RWPE2 (cell line): ENCODE measurements at places on chromosomes 13 and 19.

DNA sequence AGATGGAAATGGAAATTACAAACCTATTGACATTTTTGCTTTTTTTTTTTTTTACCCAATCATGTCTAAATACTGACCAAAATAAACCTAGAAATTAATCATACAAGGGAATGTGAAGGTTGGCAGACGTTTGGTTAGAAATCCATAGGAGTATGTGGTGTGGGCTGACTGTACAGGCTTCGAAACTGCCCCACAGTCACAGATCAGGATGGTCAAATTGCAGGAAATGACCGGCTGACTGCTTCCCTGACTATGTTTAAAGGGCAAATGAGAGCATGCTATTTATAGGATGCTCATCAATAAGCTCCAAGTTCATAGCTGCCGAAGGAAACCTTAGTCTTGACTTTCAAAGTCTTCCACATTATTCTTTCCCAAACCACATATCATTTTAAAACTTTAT lies 118.4 kb downstream of the COG6 start:
- no peak for DNase-seq

GRCh38 chr13:36551445-36551844 lies 119.2 kb downstream of the CCNA1 start:
- DNase-seq = no peak

DNA sequence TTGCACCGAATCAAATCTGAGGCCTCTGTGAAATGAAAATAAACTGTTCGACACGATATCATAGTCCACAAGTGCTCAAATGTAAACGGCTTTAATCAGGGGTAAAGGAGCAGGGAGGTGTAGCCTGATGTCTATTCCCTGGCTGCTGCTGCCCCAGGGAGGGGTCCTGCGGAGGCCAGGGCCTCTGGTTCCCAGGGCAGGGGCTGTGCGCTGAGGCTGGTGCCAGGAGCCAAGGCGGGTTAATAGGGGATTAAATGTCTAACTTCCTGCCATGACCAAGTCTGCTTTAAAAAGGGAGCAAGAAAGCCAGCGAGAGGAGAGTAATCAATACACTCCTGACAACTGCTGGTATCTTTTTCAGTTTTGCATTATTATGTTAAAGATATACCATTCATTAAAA lies 59.4 kb downstream of the ZNF536 start:
- no peak for DNase-seq

DNA sequence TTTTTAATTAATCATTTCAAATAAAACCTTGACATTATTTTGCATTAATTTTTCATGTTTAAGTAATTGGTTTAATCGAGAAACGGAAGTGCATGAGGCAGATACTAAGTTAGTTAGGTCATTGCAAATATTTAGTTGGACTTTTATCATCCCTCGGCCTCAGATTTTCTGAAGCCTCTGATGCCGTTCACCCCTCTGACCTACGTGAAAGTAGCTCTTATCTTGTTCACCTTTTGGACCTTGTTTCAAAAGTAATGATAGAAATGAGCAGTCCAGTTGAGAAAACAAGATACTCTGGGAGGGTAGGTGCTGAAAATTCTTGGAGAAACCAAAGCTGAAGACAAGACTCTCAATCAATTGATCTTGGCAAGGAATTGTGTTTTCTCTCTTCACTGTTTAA lies 23.0 kb downstream of the LAIR2 start:
- no peak for DNase-seq

DNA sequence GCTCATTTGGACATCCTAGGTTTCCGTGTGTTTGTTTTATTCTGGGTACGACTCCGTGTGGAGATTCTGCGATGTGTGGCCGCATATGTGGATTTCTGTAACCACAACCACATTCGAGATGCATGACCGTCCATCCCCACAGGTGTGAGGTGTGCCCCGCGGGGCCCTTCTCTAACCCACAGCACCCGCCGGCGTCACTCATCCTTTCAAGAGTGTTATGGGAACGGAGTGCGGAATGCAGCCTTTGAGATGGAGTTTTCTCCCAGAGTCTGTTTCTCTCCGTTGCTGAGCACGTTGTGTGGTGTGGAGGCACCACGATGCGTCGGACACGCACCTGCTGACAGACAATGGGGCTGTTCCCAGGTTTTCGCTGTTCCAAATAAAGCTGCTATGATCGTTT lies 40.0 kb downstream of the C13orf46 start:
- DNase-seq = peak; percentile 38

- no peak for DNase-seq
Observed at GRCh38 chr13:33194820-33195692, 90.5 kb downstream of the STARD13 start.

DNA sequence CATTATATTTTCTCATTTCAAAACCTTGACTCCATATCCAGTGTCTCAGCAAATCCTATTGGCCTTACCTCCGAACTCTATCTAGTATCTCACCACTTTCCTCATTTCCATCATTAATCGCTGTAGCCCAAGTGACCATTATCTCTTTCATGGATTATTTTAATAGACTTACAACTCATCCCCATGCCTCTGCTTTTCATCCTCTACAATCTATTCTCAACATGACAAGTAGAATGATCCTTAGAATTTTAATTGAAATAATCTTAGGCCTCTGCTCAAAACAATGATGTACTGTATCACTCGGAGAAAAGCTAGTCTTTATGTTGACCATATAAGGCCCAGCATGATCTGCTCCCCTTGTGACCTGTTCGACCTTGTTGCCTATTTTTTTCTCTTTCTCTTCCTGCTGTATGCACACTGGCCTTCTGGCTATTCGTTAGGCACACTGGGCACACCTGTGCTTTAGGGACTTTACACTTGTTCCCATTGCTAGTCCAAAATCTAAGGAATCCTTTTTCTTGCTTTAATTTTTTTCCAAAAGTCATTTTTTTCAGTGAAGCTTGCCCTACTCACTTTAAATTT lies 21.4 kb downstream of the DNAJC15 start:
- no peak for DNase-seq

GRCh38 chr13:42041011-42041683 lies 7.3 kb upstream of the DGKH start:
- no peak for DNase-seq

DNA sequence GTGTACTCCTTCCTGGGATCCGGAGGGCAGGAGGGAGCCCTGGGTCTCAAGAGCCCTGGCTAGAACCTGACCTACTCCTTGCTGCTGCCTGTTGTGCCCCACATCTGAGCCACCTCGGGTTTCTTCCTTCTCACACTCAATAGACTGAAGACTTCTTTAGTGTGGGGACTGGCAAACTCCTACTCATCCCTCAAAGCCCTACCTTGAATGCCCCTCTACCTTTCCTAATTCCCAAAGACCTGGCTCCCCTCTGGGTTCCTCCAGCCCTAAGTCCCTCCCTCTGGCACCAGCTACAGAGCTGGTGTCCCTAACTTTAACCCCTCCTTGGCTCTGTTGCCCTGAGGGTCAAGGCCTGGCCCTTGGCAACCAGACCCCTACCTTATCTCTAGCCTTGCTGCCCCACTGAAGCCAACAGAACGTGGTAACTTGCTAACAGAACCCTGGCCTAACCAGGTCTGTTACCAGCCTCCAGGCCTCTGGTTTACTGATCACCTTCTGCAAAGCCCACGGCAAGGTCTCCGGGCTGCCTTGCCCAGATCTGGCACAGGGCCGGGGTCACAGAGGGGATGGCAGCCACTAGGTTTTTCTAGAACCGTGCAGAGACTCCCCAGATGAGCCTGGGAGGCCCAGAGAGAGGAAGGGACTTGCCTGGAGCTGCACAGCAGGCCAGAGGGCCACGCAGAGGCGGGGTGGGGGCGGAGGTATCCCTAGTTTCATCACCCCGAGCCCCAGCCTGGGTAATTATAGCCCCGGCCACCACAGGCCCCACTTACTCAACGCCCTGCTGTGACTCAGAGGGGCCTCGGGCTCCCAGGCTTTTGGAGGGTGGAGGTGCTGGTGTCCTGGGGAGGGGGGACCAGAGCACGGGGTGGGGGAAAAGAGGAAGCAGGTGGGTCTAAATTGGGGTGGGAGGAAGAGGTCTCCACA lies 15.3 kb downstream of the ZBTB7A start:
- no peak for DNase-seq

GRCh38 chr13:20125129-20125782 lies 35.6 kb downstream of the GJA3 start:
- no peak for DNase-seq

DNA sequence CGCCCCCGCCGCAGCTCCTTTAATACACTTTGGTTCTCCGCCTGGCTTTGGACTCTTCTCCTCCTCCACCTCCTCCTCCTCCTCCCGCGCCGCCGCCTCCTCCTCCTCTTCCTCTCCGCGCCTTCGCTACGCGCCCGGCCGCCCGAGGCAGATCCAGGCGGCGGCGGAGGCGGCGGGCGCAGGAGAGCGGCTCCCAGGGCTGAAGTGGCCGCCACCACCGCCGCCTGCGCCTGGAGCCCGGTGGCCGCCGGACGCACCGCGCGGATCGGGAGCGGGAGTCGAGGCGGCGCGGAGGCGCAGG lies at the start of gene ZIC2:
Gene ZIC2, plus strand, starts transcription at position 50 of the 301 bp plus-strand sequence. CDS start 281 bp downstream, outside the sequence.
- DNase-seq = no peak

DNA sequence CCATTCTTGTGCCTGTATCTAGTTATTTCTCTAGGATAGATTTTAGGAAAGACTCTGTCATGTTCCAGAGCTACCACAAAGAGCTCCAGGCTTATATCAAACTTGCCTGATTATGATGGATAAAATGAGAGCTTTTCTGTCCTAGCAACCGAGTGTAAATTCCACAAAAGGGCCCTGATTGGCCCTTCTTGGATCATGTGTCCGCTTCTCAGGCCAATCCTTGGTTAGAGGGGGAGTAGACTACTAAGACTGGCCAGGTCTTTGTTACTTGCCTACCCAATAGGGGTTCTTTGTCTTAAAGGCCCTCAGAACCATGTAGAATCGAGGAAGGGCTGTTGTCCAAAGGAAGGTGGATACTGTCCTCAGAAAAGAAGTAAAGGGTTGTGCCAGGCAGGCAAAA lies 2.4 kb downstream of the DHX34 start:
- no peak for DNase-seq

DNA sequence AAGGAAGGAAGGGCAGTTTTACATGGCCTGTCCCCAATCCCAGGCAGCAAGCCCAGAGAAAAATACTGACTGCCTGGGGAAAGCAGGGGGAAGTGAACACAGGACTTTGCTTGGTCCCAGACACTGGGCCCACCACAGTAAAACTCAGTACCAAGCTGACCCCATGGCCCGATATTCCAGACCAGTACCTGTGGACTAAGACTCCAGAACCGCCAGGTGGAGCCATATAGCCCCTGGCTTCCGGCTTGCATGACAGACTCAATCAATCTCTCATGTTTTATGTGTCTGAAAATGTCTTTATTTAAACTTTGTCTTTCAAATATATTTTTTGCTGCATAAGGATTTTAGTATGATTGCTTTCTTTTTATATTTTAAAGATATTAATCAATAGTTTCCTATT lies 767.9 kb upstream of the SLITRK6 start:
- no peak for DNase-seq

GRCh38 chr13:41608111-41608838 lies 150.9 kb downstream of the RGCC start:
- DNase-seq = no peak

DNA sequence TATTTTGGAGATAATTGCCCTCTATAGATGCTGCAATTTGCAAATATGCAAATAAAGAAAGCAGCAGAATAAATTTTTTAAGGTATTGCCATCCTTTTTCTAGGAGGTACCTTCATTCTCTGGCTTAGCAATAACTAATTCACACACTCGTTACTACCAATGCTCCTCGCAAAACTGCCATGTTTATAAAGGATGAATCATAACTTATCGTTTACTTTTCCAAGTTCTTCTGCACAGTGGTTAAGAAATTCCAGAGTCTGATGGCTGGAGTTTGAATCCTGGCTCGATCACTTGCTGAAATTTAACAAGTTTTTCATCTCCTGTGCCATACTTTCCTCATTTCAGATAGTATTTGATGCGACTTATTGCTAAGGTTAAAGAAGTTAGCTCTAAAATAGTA lies 708.6 kb upstream of the KLHL1 start:
- DNase-seq = no peak

- DNase-seq = no peak
Observed at GRCh38 chr13:48621056-48621455, 32.7 kb upstream of the CYSLTR2 start.

DNA sequence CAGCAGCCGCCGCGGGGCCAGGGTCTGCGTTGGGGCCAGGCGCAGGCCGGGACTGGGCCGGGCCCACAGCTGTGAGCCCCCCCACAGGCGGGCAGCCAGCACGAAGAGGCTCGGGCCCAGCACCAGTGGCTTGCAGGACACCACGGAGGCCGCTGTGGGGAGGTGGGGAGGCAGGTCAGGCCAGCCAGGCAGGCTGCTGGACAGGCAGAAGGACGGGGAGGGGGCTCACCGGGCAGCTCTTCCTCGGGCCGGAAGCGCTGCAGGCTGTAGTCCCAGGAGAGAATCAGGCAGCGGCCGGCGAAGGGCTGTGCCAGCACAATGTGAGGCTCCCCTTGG lies 8.3 kb downstream of the LGI4 start:
- no peak for DNase-seq

GRCh38 chr13:32314271-32315237 lies 609 bp downstream of the ZAR1L start:
- no peak for DNase-seq

- DNase-seq = no peak
Observed at GRCh38 chr13:22925881-22926747, 254.7 kb upstream of the SGCG start.

GRCh38 chr13:59415498-59415897 lies 748.2 kb downstream of the DIAPH3 start:
- no peak for DNase-seq

DNA sequence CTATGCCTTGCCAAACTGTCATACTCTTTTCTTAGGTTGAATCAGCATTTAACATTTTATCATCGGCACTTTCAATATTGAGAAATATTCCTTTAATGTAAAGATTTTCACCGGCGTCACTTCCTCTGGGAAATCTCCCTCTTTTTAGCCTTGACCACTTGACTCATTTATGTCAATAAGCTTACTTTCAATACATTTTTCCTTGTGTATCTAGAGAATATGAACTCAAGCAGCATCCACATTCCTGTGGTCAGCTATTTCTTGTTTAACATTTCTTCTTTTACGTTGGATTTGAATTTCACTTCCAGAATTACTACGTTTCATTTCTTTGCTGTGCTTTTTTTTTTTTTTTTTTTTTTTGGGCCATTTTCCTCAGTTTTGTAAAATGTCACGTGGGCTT lies 271.2 kb upstream of the HTR2A start:
- no peak for DNase-seq

- no peak for DNase-seq
Observed at GRCh38 chr13:45886466-45886865, 34.9 kb upstream of the SIAH3 start.

- DNase-seq = peak; percentile 51
Observed at GRCh38 chr19:33293255-33294057, 8.9 kb downstream of the CEBPA start.

GRCh38 chr13:43611281-43612273 lies 175.2 kb downstream of the ENOX1 start:
- DNase-seq = no peak

GRCh38 chr19:56613639-56614038 lies 18.5 kb downstream of the ZNF71 start:
- DNase-seq = no peak

GRCh38 chr13:102774591-102775520 lies 1.3 kb upstream of the TEX30 start:
- DNase-seq = no peak

GRCh38 chr19:2552859-2553258 lies 76.9 kb downstream of the GADD45B start:
- no peak for DNase-seq
